ENCODE measurements at places on chromosomes 5 and 9.
A peak's percentile ranks its signal among the peaks of the same experiment; 100 is the strongest.

GRCh38 chr5:136296846-136297245, 68.5 kb downstream of the TRPC7 start:
- DNase-seq = no peak

DNA sequence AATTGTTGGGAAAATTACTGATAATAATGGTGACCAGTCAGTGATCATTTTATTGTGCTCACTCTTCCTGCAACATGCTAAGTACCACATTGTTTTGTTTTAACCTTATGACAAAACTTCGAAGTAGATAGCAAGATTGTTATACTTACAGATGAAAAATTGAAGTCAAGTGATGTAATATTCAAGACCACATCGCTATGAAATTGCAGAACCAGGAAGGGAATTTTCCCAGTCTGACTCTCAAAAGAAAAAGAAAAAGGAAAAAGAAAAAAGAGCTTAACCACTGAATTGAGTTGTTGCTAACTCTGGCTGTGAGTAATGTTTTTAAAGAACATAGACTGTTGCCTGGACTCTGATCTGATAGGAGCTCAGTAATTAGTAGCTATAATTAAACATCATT, 170.6 kb upstream of the HAPLN1 start:
- no peak for DNase-seq

- no peak for DNase-seq
Measured at GRCh38 chr9:108351571-108351970, 504.2 kb downstream of the ACTL7B start.

DNA sequence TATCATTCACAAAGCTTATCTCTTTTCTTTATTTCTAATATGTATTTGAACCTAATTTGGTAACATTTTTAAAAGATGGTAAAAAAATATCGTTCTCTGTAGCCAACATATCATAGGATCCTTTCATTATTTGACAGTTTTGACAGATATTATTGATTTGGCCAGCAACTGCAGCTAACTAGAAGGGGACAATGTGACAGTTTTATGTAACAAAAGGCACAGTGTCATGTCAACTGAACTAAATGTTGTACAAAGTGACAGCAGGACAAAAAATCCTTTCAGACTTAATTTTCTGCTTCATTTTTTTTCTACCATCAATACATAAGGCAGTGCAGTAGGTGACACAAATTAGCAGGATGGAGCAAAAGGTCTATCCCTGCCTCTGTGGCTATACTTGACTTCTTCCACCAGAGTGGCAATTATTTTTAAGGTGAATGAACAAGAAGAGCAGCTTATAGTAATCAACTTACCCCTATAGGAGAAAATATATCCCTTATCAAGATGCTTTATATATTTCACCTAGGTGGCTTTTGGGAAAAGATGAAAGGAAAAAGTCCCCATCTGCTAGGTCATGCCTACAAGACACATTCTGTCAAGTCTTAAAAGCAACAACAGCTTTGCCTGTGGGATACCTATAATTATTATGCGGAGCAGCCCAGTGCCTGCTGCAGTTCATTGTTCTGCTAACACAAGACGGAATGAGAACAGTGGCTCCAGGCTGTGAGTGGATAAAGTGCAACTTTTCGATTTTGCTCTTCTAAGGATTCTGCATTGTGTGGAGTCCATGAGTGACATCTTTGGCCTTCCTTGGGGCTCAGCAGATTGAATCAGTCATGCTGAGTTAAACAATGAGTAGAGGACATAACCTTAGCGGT, 694.9 kb downstream of the ISL1 start:
- DNase-seq = no peak

- no peak for DNase-seq
Measured at GRCh38 chr5:149453618-149454415, 74.7 kb upstream of the IL17B start.

- no peak for DNase-seq
Measured at GRCh38 chr9:86974421-86974820, 27.1 kb upstream of the GAS1 start.

DNA sequence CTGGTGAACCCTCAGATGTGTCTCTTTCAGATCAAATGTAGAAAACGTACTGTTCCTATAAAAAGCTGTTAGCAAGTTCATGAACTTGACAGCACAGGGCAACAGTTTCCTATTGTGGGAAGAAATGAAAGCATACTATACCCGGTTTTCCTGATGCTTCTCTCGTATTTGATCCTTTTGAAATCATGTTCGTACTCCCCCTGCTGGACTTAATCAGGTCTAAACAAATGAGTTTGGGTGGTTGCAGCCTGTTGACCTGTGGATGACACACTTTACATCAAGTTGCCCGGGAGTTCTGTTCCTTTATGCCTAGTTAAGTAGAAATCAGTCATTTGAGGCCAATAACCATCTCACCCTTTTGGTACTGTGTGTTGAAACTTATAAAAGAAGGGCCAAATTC, 1992.3 kb downstream of the MAT2B start:
- DNase-seq = peak; percentile 27

- DNase-seq = peak; percentile 25
Measured at GRCh38 chr9:132894346-132894745, 15.6 kb downstream of the SPACA9 start.
